Kidney glomerular epithelial cell (primary cell): ENCODE measurements at places on chromosomes 11 and 22.
A peak's percentile ranks its signal among the peaks of the same experiment; 100 is the strongest.

- peak; percentile 43 for DNase-seq
Measured at GRCh38 chr22:46052801-46053562, 76.0 kb upstream of the WNT7B start.

- DNase-seq: no peak
Measured at GRCh38 chr11:99244613-99245012, 223.9 kb downstream of the CNTN5 start.

DNA sequence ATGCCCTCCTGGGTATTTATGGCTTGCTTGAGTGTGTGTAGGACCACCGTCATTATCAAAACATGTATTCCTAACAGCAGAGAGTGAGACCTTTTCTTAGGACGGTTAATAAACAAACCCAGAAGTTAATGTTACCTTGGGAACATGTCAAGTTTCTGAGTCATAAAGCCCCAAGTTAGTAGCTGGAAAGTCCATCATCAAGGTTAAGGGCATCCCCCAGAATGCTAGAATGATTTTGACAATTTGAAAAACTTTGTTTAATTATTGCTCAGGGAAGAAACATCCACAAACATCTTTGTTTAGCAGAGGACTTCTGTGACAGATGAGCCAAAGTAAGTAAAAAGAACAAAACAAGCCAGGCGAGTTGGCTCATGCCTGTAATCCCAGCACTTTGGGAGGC, 20.0 kb downstream of the CAVIN3 start:
- DNase-seq: peak; percentile 74

GRCh38 chr11:90747057-90747456, 524.2 kb upstream of the CHORDC1 start:
- peak; percentile 92 for DNase-seq

DNA sequence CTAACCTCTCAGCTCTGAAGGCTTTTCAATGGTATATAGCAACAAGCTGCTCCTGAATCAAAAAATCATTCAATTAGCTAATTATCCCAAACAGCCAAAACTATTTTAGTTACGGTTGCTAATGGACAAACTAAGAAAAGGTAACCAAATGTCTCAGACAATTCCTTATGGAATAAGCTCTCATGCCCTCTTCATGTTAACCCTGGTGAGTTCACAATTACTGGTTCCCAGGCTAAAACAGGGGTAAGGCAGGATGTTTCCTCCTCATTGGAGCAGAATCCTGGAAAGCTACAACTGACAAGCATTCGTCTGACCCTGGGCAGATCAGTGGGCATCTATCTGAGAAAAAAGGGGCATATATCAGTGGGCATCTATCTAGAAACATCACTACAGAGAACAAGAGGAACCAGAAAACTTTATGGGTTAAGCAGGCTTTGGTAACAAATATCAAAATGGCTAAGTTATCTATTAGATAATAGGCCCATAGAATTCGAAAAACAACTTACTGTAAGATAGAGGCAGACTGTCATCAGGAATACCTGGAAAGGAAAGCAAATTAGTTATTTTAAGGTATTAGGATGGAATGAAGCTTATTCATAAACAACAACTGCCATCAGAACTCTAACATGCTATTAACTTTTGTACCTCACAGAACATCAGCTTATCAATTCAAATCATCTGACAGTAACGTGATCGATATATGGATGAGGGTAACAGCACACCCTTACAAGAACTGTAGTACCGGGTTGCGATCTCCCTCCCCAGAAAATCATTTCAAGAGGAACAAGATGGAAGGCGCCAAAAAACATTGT, 14.8 kb upstream of the WDR74 start:
- DNase-seq: no peak

GRCh38 chr22:20051927-20052308, 28.1 kb upstream of the DGCR8 start:
- no peak for DNase-seq

- DNase-seq: peak; percentile 80
Measured at GRCh38 chr11:74330075-74330858, 18.8 kb upstream of the P4HA3 start.

GRCh38 chr11:108592591-108593213, 866 bp downstream of the EXPH5 start:
- DNase-seq: peak; percentile 7

DNA sequence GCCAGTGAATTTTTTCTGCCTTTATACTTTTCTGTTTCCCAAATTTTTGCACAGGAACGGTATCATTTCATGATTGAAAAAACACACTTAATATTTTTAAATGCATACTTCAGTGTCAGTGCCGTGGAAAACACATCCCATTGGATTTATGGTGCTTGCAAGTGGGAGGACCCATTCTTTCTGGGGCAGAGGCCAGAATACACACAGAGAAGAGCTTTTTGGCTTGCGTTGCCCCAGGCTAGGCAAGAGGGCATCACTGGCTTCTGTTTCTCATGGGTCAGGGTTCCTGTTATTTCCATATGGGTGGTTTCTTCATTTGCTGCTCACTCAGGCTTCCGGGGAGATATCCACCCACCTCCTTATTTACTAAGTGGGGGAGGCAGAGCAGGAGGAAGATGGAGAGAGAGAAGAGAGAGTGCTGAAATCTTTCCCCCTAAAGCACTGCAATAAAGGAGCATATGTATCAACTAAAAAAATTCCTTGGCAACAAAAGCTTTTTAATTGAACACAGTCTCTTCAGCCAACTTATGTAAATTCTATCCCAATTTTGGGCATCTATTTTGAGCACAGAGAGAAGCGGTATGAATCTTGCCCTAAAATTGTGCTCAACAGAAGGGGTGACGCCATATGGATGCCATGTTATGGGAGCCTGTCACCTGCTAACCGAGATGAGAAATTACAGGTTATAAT, 66.0 kb upstream of the KIRREL3 start:
- peak; percentile 72 for DNase-seq

DNA sequence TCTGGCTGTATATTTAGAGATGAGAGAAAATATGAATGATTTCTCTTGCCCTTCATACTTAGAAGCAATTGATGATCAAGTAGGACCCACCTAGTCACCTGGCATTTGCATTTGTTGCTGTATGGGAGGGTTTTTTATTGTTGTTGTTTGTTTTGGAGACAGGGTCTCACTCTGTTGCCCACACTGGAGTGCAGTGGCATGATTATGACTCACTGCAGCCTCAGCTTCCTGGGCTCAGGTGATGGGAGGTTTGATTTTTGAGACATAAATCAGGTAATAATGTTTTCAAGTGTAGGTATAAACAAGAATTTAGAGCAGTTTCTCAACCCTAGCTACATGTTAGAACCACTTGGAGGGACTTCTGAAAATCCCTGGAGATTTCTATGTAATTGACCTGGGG, 63.0 kb downstream of the TNRC6B start:
- DNase-seq: peak; percentile 29

GRCh38 chr22:19876941-19877625, 22.4 kb upstream of the GNB1L start:
- DNase-seq: no peak

- no peak for DNase-seq
Measured at GRCh38 chr11:3154001-3154599, 11.0 kb downstream of the OSBPL5 start.

GRCh38 chr22:31983911-31984656, 39.7 kb downstream of the YWHAH start:
- peak; percentile 4 for DNase-seq

- DNase-seq: no peak
Measured at GRCh38 chr11:35967042-35967441, 23.2 kb downstream of the LDLRAD3 start.

GRCh38 chr22:36366291-36366708, 21.5 kb downstream of the MYH9 start:
- peak; percentile 12 for DNase-seq

DNA sequence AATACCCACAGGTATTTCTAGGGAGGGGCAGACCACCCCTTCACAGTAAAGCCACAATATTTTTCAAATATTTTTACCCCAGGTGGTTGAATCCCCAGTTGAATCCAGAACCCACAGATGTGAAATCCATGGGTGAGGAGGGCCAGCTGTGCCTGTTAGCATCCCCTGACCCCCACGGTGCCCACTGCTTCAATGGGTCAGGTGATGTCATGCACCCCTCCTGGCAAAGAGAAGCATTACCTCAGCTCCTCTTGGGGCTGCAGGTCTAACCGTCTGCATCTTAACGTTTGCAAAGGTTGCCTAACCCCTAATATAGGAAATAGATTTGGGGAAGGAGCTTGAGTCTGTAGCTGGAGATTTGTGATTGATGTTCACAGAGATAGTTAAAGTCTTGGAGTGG, 24.7 kb upstream of the IL17RA start:
- DNase-seq: no peak

GRCh38 chr11:42661942-42662341, 649.9 kb upstream of the API5 start:
- no peak for DNase-seq

- no peak for DNase-seq
Measured at GRCh38 chr11:122149202-122149601, 33.2 kb upstream of the BLID start.

- no peak for DNase-seq
Measured at GRCh38 chr11:69637198-69637940, 3.6 kb upstream of the CCND1 start.

DNA sequence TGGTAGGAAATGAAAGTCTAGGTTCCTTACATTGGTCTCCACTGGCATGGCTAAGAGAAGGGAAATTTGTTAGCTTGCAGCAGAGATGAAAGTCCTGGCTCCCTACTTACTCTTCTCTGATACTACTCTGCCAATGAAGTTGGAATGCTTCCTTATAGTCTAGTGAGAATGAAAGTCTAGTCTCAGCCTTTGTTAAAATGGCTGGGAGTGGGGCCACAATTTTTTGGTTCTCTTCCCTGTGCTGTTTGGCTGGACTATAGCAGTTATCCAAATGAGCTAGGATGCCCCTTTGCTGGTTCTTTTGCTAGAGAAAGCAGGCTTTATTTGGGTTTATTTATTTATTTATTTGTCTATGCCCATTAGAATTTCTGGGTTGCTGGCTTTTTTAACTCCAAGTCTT, 414.3 kb downstream of the AASDHPPT start:
- DNase-seq: no peak

- no peak for DNase-seq
Measured at GRCh38 chr11:102420547-102420946, 32.0 kb downstream of the TMEM123 start.

DNA sequence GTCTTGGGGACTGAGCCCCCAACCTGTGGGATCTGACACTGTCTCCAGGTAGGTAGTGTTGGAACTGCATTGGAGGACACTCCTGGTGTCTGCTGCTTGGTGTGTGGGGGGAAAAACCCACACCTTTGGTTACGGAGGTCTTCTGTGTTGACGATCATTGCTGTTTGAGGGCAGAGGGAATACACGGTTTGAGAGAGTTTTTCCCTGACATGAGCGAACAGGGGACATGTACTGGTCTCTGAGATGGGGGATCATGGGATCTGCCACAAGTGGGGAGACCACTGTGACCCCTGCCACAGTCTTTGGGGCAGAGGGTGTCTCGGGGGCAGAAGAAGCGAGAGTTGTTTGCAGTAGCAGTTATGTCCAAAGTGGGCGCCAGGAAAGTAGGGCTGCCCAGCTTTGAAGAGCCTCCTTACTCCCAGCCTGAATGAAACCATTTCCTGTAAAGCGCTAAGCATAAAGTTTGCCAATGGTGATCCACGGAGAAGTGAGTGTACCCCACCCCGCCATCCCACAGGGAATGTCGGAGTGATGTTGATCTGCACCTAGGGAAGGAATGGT, 5.4 kb upstream of the SAA2 start:
- DNase-seq: no peak

DNA sequence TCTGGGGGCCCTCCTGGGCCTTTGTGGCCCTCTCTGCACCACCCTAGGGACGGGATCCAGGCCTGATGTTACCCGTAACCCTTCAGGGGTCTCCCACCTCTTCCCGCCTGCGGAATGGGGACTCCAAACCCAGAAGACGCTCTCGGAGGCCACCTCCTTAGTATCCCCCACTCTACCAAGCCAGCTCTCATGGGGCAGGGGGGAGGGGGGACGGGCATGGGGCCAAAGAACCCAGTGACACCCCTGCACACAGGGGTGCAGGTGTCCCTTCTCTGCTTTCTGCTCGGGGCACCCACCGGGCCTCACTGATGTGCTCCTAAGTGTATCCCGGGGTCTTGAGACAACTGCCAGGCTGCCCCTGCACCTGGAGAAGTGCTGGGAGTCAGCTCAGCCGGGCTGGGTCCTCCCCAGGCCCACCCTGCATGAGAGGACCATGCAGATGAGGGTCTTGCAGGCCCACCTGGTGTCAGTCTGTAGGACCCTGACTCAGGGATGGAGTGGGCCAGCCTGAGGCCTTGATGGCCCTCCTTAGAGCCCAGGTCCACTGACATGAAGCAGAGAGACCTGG, 176.9 kb downstream of the IGLL1 start:
- DNase-seq: no peak

DNA sequence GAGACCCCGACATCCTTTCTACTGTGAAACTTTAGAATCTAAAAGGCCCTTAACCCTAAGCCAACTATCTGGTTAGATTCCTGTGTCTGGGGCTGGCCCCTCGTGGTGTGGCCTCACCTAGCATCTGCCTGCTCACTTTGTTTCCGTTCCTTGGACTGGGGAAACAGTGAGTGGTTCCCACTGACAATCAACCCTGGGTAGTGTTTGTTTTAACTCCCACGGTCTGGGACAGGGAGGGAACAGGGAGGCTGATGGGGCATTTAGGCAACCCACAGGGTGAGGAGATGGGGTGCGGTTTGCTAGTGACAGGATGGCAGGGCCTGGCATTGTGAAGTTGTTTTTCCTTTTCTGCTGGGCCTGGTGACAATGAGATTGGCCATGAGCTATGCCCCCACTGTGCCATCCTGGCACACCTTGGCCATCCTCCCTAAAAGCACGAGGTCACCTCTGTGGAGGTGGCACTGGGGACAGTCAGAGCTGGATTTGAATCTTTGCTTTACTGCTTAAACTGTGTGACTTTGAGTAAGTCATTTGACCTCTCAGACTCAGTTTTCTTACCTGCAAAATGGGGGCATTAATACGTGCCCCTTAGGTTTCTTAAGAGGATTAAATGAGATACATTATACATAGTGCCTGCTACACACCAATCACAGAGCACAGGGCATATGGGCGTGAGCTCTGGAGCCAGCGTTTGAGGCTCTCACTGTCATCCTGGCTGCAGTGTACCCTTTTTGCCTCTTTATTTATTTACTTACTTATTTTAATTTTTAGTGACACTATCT, 31.4 kb downstream of the CHRDL2 start:
- DNase-seq: no peak

- no peak for DNase-seq
Measured at GRCh38 chr11:98512938-98513337, 507.8 kb upstream of the CNTN5 start.

- no peak for DNase-seq
Measured at GRCh38 chr11:131447277-131447815, 76.9 kb downstream of the NTM start.

DNA sequence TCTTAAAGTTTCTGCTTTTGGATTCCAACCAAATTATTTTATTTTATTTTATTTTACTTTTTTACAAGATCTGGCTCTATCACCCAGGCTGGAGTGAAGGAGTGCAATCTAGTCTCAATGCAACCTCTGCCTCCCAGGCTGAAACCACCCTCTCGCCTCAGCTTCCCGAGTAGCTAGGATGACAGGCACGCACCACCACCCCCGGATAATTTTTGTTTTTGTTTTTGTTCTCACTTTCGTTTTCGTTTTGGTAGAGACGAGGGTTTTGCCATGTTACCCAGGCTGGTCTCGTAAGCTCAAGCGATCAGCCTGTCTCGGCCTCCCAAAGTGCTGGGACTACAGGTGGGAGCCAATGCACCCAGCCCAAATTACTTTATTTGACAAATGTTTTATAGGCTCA, 219.8 kb downstream of the ETS1 start:
- DNase-seq: no peak
